ENCODE measurements at places on chromosomes 2 and 18.

- no peak for DNase-seq
Observed at GRCh38 chr18:47404845-47405244, 153.4 kb upstream of the SKOR2 start.

GRCh38 chr18:23356424-23356823, 96.7 kb upstream of the RIOK3 start:
- DNase-seq: no peak

- DNase-seq: peak; percentile 22
Observed at GRCh38 chr18:27854631-27855030, 322.3 kb downstream of the CDH2 start.

DNA sequence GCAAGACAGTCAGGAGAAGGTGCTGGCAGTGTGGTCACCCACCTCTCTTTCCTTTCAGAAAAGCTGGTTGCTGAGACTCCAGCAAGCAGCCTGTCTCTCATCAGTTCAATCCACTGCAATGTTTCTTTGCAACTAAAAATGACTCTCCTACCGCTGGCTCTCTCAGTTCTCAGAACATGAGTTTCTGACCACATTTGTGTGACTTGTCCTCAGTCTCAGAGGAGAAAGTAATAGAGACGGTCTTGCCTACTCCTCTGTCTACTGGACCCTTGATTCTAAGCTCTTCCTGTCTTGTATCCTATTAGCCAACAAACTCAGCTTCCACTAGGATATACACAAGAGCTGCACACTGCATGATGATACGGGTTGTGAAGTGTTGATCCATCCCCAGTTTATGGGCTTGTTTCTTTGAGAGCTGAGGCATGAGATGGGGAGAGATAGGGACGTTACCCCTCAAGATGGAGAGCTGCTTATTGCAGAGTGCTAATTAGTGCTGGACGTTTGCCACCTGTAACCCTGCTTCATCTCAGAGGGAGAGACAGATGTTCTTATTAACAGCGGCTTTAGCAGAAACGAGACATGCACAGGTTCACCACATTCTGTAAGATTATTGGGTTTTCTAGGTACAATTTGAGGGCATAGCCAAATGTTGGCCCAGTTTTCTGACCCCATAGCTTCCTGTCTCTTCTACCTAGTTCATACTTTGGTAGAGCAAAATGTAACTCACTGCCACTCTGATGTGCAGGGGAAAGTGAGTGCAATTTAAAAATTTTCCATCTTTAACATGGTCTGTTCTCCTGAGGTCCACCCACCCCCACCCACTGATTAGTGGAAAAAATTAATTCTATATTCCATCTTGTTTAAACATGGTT, 32.4 kb upstream of the YWHAQ start:
- peak; percentile 26 for DNase-seq

DNA sequence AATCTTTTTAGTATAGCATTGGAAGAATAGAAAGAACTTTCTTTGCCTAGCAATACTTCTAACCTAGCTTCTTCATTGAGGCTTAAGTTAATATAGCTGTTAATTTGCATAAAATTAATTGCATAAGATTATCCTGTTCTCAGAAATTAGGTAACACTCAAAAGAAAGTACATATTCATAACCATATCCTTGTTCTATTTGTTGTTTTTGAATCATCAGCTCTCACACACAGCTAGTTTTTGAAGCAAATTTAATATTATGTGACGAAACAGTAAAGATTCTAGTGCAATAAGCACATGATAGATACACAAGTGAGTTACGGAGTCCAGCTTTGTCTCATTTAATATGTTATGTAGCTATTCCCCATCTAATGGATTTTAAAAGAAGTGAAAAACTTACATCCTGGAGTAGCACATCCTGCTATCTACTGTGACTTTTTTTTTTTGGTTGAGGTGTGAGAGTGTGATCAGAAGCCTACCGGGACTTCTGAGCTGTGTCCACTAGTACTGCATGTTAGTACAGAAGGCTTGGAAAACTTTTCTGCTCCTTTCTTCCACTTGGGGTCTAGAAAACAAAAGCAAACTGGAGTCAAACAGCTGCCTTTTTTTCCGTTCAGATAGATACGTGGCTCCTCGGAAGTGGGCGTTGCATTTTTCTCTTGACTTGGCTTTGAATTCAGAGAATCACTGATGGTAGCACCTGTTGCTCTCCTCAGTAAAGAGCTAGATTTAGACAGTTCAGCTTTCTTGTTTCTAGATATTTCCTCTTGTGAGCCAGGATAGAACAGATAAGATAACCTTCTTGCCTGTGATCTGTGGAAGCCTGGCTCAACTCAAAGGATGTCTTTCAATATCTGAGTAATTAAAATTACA, 27.2 kb downstream of the KDM3A start:
- no peak for DNase-seq

Measured in MM.1S (cell line).